Left forelimb (tissue), 1 donor: ENCODE measurements at places on chromosomes 13 and 19.
A peak's percentile ranks its signal among the peaks of the same experiment; 100 is the strongest.

DNA sequence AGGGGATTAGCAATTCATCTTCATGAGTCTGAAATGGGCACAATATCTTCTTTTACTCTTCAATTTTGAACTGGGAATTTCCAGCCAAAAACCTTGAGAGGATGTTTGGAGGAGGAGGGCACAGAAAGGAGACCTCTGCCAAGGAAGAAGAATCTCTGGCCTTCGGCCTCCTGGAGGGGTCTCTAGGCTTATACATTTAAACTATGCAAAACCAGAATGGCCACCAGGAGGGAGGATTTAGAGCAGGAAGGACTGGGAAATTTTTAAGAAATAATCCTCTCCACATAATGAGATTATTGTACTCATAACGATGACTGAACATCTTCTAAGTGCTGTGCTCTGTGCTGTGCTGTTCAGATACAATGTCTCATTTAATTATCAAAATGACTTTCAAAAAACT is 325.9 kb downstream of the NDFIP2 start:
- no peak for DNase-seq

DNA sequence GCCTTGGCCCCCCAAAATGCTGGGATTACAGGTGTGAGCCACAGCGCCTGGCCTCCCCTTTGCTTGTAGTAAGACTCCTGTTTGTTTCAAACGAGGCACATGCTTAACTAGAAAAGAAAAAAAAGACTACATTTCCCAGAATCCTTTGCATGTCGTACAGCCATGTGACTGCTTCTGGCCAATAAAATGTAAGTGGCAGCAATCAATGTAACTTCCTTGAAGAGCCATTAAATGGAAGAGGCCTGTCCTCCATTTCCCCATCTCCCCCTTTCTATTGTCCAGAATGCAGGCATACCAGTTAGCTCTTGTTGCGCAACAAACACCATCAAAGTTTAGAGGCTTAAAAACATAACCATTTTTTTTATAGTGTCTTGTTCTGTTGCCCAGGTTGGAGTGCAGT is 10.4 kb upstream of the GPR32 start:
- no peak for DNase-seq

DNA sequence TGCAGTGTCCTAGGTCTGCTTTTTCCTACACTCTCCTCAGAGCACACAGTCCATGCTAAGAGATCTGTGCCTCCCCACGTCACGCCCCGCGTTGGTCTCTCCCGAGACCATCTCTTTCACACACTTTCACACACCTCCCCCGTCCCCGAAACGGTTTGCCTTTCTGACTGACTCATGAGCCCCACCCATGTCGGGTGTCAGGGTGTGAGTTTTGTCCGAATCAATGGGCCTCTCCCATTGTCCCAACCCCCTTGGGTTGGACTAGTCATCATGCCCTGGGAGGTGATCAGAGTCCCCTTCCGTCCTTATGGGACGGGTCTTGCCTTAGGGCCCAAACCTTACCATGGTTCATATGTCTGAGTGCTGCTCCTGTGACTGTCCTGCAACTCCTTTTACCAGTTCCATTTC is 214.0 kb upstream of the HTR2A start:
- DNase-seq: no peak

- DNase-seq: no peak
Observed at GRCh38 chr13:51844862-51845573, at the start of gene TMEM272. TMEM272 (minus strand) TSS chr13:51845177; CDS start chr13:51838530, 6,647 bp downstream.

DNA sequence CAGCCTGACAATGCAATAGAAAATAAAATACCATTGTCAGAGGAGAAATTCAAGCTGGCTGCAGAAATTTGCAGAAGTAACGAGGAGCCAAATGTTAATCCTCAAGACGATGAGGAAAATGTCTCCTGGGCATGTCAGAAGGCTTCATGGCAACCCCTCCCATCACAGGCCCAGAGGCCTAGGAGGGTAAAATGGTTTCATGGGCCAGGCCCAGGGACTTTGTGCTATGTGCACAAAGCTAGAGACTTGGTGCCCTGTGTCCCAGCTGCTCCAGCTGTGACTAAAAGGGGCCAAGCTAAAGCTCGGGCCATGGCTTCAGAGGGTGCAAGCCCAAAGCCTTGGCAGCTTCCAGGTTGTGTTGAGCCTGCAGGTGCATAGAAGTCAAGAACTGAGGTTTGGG is 431.7 kb downstream of the LMO7 start:
- no peak for DNase-seq

GRCh38 chr19:50658441-50659317 is 9.4 kb downstream of the C19orf81 start:
- peak; percentile 74 for DNase-seq

DNA sequence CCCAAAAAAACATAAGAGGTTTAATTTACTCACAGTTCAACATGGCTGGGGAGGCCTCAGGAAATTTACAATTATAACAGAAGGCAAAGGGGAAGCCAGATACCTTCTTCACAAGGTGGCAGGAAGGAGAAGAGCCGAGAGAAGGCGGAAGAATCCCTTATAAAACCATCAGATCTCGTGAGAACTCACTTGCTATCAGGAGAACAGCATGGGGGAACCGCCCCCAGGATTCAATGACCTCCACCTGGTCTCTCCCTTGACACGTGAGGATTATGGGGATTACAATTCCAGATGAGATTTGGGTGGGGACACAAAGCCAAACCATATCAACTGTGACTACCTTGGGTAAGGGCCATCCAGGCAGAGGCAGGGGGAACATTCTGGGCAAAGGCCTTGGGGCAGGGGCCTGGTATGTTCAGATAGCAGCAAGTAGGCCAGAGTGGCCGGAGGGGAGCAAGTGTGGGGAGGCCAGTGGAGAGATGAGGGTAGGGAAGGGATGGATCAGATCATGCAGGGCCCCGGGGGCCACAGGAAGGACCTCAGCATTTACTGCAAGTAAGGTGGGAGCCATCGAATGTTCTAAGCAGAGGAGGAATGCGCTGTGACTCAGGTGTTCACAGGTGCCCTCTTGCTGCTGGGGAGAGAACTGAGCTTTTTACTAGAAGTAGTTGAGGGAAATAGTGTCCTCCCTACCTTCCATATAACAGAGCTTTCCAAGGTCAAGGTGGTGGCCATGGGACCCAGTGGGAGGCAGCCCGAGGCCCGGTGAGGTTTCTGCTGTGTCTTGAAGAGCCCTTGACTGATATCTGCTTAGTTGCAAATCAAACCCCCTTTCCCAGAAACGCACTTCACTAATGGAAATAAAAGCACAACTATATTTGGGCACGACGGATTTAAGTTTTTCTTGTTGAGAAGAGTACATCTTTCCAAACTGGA is 18.0 kb downstream of the RAB3D start:
- no peak for DNase-seq

DNA sequence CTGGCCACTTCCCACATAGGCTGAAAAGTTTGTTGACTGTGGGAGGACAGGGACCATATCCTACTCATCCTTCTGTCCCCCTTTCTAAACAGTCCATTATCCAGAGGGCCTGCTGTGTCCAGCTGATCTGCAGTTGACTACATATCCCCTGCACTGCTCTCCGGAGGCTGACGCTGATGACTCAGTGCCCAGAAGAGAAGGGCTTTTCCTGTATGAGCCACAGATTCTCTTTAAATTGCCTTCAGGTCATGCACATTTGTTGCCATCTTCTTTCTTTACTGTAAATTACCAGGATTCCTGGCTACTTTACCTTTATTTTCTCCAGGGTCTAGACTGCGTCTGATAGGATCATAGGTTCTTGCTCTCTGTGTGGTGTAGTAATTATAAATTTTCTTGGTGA is 125.2 kb downstream of the LACC1 start:
- DNase-seq: no peak

DNA sequence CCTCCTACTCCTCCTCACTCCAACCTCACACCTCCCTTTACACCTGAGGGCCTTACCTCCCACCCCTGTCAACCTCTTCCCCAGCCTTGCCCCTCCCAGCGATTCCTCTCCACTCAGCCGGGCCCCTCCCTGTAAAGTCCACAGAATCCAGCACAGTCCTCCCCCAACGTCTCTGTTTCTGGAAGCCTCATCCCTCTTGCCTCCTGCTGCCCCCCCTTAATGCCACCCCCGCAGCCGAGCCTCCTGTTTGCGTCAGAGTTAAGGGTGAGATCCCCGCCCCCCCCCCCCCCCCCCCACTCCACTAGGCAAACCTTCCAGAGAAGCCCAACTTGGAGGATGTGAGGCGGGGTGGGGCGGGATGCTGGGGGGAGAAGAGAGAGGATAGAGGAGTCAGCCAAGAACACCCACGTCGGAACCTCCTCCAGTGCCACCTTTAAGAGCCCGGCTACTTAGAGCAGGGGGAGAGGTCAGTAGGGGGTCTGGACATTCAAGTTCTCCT is 2.1 kb downstream of the UNC13A start:
- DNase-seq: no peak

DNA sequence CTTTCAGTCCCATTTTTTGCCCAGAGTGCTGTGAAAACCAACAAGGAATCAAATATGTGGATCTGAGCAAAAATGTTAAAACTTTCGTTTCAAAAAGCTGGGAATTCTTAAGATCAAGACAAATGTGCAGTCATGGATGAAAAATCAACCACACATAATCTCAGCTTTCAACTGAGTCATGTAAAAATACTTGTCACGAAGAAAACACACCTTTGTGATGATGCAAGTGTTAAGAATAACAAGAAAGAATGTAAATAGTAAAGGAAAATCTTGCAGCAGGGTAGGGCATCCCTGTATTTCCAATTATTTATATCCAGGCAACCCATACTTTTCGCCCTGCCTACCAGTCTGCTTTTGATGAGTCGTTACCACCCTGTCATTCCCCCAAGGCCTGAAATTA is 27.4 kb upstream of the DCLK1 start:
- no peak for DNase-seq
